ENCODE measurements at places on chromosomes 2 and 18.

GRCh38 chr18:14921547-14921946 is 173.6 kb downstream of the ANKRD30B start:
- no peak for DNase-seq

- DNase-seq, result no peak
Observed at GRCh38 chr2:203722411-203722810, 16.0 kb downstream of the CD28 start.

GRCh38 chr2:36480636-36481035 is 117.3 kb downstream of the FEZ2 start:
- DNase-seq, result no peak

DNA sequence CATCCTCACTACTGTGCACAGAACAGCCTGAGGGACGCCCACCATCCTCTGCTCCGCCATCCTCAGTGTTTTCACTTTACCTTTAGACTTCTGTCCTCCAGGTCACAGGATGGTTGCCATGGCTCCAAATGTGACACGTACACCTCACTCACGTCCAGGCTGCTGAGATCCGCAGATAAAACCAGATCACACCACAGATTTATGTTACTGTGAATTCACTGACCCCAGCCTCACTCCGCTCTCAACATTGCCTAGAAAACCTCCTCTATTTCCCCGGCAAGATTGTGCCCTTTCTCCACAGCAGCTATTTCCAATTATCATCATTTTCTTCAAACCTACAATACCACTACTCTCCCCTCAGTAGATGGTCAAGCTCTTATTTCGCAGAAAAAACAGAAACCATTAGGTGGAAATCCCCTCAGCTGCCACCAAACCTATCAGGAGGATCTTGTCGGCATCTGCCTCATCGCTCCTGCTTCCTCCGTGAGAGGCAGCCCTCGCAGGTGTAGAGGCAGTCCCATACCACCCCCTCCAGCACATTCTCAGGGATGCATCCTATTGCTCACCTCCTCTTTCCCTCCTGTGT is 49.8 kb upstream of the SLC1A4 start:
- no peak for DNase-seq

GRCh38 chr2:109166811-109167210 is 37.8 kb downstream of the SH3RF3 start:
- DNase-seq, result no peak

GRCh38 chr2:207135801-207136457 is 29.8 kb downstream of the KLF7 start:
- DNase-seq, result no peak

DNA sequence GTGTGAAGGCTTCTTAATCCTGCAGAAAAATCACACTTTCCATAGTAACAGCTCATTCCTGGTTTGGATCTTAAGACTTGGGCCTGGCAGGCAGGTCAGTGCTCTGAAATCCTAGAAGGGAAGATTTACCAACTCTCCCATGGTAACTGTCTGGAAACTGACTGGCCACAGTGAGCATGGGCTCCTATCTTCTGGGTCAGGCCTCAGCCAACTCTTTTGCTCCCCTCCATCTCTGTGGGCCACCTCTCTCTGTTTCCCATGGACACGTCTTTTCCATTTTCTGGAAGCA is 86.7 kb downstream of the ACAA2 start:
- DNase-seq, result no peak

- DNase-seq, result no peak
Observed at GRCh38 chr2:162125138-162125537, 26.9 kb downstream of the GCG start.

DNA sequence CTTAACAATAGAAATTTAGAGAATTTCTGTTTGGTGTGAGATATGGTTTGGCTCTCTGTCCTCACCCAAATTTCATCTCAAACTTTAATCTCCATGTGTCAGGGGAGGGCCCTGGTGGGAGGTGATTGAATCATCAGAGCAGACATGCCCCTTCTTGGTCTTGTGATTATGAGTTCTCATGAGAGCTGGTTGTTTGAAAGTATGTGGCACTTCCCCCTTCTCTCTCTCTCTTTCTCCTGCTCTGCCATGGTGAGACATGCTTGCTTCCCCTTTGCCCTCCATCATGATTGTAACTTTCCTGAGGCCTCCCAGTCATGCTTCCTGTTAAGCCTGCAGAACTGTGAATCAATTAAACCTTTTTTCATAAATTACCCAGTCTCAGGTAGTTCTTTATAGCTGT is 524.7 kb upstream of the ACVR2A start:
- DNase-seq, result no peak

GRCh38 chr2:159891917-159892730 is 94.1 kb upstream of the CD302 start:
- DNase-seq, result no peak

GRCh38 chr2:7725171-7725849 is 808.1 kb downstream of the RNF144A start:
- DNase-seq, result no peak

GRCh38 chr18:63205791-63206252 is 113.7 kb downstream of the BCL2 start:
- DNase-seq, result no peak

GRCh38 chr2:202072226-202072625 is 829 bp upstream of the KIAA2012 start:
- DNase-seq, result no peak

- DNase-seq, result no peak
Observed at GRCh38 chr18:31105733-31106132, 3.5 kb upstream of the DSC2 start.

- DNase-seq, result no peak
Observed at GRCh38 chr2:180122874-180123273, 115.8 kb upstream of the CWC22 start.

DNA sequence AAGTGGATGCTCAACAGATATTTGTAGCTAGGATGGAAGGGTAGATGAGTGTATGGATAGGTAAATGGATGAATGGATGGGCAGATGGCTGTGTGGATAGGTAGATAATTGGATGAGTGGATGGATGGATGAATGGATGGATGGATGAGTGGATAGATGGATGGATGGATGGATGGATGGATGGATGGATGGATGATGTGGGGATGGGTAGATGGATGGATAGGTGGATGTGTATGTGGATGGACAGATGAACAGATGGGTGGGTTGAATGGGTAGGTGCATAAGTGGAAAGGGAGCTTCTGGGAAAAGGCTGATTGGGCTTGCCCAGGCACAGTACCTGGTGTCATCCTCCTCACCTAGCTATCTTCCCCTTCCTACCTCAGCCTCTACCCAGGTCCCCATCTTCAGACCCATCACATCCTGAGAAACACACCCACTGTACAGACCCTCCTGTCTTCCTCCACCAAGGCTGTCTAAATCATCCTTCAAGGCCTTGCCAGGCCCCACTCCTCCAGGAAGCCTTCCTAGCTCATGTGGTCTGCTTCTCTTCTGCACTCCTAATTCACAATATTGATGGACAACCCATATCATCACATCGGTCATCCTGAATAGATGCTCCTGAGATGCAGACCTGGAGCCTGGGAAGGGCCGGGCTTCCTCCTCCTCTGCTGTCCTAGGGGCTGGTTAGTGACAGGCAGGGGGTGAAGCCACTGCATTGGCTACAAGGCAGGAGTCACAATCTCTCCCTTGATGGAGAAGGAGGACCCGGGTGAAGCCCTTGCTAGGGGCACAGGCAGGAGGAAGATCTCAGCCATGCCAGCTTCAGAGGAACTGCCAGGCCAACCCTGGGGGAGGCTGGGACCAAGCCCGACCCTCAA is 49.4 kb downstream of the SMAD7 start:
- DNase-seq, result no peak

DNA sequence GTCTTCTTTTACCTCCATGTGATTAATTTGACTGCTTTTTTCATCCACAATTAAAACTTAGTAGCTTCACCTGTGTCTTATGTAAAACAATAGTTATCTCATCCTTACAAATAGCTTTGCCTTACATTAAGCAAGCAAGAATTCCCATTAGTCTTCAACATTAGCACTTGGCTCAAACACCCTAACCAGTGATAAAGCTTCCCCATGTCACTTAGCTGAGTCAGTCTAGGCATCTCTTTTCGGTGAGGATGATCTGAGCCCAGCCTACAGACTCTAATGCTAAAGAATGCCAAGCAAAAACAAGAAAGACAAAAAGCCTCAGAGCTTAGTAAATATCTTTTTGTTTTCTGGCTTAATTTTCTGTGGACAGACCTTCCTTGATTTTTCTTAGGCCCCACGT is 26.1 kb downstream of the GAD1 start:
- no peak for DNase-seq

- DNase-seq, result no peak
Observed at GRCh38 chr2:222038067-222038802, 260.6 kb downstream of the PAX3 start.

DNA sequence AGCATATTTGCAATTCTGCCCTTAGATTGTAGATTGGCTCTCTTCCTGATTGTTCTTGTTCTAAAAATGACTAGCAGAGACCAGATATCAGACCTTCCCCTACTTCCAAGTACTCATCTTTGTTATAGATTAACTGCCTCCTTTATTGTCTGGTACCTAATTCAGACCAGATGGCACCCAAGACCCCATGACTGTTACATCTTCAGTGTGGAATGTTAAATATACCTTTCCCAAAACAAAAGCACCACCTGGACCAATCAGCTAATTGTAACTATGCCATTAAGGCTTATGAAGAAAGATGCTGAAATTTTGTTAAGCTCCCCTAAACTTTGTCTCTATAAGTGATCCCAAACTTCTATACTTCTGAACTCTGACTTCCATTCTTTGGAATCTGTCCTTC is 12.0 kb upstream of the TFPI start:
- no peak for DNase-seq

- DNase-seq, result peak; percentile 15
Observed at GRCh38 chr2:239444626-239445577, 44.1 kb upstream of the HDAC4 start.

DNA sequence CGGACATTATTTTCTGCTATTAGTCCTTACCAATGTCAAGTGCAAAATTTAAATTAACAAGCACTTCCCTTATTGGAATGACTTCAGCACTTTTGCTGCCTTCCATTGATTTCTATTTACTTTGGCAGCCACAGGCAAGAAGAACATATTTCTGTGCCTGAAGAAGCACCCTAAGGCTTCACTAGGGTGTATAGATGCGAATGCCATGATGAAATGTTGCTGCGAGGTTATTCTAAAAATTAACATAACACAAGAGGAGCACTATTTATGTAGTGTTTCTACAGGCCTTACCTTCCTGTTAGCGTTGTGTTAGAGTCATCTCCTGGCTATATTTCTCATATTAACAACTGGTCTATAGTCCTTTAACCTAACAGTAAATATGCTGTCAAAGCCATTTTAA is 365.0 kb upstream of the HNRNPA3 start:
- DNase-seq, result no peak

- peak; percentile 45 for DNase-seq
Observed at GRCh38 chr2:71505086-71505769, 51.9 kb downstream of the DYSF start.

DNA sequence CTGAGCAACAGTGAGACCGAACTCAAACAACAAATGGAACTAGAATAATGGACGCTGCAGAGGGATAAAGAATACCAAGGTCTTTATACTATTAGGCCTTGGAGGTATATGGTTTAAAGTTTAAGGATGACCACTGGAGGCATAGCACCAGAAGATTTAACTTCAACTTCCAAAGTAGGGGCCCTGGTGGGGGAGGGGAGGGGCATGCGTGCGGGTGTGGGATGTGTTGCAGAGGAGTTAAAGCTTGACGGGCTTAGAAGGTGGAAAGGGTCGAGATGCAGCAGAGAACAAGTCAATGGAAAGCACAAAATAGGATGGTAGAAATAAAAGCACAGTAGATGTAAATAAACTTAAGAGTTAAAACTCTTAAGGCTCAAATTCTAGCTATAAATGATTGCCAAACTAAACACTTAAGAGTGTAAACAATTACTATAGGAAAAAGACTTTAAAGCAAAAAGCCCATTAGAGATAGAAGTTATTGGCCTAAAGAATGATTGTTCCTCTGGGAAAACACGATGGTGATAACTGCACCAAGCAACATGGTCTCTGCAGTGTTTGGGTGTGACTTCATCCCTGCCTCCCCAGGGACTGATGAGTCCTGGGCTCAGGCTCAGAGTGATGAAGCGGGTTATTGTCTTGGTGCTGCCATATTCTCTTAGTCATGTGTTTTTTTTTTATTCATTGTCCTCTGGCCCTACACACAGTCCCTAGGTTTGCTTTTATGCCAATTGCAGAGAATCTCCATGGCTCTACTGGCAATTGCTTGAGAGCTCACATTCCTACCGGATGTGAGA is 13.0 kb downstream of the RRM2 start:
- DNase-seq, result peak; percentile 22
